Activated naive CD8-positive, alpha-beta T cell treated with anti-CD3 and anti-CD28 coated beads, Interleukin-2, amount 50 U/mL, for 16 hours (primary cell): ENCODE measurements at places on chromosomes 11 and 22.

DNA sequence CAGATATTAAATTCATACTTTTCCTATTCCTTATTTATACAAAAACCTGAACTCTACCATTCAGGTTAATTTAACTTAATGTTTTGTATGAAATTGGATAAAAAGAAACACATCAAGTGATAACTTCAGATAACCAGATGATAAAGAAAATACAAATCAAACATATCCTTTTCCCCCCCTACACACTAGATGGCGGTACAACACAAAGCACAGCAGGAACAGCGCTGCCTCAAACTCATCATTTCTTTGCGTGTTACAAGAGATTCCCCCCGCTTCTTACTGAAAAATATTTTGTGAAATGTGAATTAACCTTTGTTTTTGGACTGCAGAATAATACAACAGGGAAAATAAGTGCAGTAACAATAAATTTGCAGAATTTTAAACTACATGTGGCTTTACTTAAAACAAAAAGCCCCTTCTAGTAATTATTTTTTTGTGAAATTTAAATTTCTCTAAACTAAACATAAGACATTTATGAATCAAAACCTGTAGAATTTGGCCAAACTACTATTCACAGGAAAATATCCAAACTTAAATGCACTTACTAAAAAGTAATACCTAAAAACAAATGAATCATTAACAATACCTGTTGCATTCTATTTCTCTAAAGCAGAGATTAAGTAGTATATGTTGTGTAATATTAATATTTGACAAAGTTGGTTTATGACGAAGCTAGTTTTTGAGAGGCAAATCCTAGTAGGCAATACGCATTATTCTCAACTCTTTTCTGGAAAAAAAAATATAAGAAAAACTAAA lies 74.4 kb downstream of the ARHGAP32 start:
- DNase-seq = no peak

DNA sequence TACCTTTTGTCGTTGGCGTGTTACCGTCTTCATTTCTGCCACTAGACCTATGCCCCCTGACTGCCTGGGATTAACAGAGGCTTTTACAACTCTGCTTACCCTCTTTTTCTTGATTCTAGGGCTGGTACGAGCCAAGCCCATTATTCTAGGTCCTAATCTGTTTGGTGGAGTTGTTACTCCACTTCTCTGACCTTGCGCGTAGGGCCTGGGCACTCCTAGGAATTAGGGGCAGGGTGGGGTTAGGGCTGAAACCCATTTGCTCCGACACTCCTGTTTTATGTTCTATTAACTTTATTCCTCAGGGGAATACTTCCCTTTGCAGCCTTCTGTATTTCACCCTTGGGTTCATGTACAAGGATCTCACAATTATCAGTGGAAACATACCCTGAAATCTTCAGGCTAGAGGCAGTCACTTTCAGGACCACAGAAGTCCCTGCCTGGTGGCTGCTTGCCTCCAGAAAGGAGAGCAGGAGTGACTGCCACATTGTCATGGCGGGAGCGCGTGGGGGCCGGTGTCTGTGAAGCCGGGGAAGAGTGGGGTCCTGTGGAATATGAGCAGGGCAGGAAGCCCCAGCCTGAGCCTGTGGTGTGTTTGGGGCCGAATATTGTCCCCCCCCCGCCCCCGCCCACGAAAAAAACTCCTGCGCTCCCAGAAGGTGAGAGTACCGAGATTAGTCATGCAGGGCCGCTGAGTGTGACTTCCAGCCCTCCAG lies 731 bp upstream of the SLC37A2 start:
- no peak for DNase-seq

- DNase-seq = peak; percentile 1
These were observed 624 bp downstream of the CBL start for GRCh38 chr11:119206511-119207414.

DNA sequence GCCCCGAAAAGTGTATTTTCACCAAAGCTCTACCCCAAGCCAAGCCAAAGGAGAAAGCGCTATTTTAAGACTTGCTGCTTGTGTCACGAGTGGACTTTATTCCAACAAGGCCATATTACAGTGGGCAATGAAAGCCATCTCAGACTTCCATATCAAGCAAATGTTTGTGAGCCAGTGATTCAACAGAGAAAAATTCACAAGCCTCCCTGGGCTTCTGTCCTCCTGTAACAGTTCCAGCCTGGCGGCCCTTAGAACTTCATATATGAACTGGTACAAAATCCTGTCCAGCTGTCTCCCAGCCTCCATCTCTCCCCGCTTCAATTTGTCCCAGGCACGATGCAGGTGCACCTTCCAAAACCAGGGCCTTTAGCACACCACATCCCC lies 11.2 kb downstream of the LARGE1 start:
- DNase-seq = no peak

GRCh38 chr11:107785401-107785800 lies 73.2 kb downstream of the SLC35F2 start:
- no peak for DNase-seq

GRCh38 chr22:34812631-34813030 lies 253.3 kb upstream of the ISX start:
- no peak for DNase-seq

DNA sequence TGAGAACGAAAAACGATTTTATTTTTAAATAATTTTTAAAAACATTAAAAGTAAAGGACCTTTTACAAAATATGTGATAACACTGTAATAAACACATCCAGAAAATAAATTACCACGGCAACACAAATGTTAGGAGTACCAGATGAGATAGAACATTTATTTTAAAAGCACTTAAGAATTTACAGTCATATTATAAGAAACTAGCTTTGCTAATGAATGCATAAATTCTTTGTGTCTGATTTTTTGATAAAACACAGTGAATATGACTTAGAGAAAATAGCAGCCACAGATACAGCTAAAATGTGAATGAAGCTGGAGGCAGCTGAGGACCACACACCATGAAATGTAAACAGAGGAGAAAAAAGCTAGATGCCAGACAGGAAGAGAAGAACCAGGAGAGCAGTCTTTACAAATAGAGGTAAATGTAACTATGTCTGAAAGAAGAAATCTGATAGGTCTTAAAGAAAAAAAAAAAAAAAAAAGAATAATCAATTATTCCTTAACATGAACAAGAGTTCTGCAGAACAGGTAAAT lies 14.6 kb downstream of the CCDC34 start:
- no peak for DNase-seq

DNA sequence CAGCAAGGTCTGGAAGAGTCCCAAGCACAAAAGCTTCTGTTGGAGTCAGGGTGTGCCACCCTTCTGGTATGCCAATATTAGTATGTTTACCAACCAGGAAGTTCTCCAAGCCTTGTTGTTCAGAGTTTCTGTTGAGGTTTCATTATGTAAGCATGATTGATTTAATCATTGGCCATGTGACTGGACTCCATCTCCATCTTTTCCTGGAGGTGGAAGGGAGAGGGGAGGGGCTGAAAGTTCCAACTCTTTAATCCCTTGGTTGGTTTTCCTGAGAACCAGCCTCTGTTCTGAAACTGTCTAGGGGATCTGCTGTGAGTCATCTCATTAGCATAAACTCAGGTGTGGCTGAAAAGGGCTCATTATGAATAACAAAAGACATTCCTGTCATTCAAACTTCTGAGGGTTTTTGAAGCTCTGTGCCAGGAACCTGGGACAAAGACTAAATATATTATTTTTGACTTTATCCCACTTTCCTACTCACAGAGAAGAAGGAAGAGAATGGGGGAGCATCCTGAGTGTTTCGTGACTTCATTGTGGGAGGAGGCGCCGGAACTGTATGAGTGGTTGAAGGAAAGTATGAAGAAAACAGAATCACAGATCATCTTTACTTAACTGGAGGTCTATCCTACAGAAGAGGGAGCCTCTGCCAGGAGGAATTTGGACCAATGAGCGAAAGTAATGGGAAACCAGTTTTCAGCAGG lies 138.2 kb downstream of the NECTIN1 start:
- DNase-seq = no peak
